Activated CD8-positive, alpha-beta memory T cell treated with anti-CD3 and anti-CD28 coated beads for 4 hours (primary cell): ENCODE measurements at places on chromosomes 2 and 18.

- no peak for DNase-seq
Measured at GRCh38 chr2:55160422-55160821, 71.7 kb downstream of the CLHC1 start.

DNA sequence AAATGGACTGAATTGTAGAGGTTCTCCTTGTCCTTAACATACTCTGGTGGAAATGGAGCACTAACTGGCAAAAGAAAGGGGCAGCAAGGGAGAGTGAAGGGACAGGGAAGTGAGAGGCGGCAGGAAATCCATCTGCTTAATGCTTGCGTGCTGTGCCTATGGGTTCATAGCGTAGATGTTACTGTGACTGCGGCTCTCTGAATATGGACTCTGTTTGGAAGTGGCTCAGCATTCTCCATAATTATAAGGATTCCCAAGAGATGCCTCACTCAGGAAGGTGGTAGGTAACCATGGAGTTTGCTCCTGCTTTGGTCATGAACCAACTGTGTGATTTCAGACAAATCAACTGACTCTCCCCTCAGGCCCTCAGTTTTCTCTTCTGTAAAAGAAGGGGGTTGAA lies 50.0 kb downstream of the MYO3B start:
- DNase-seq = no peak

- no peak for DNase-seq
Measured at GRCh38 chr2:168500516-168500915, 44.4 kb downstream of the CERS6 start.

- DNase-seq = no peak
Measured at GRCh38 chr2:17156086-17156485, 362.2 kb downstream of the RAD51AP2 start.

DNA sequence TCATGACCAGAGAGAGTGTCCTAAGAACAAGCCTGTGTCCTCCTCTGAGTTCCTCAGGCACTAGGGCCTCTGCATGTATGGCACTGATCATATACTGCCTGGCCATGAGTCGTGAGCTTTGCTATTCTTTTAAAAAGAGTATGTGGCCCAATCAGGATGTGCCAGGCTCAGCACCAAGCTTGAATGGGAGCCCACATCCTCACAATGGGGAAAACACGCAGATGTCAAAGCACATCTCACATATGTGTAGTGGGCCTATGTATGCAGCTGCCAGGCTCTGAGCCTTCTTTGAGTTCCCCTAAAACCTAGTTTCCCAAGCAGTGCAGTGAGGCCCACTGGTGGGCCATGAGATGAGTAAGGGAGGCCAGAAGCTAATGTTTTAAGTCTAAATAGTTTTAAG lies 69.9 kb upstream of the SLC1A4 start:
- DNase-seq = no peak

GRCh38 chr2:160941290-160941846 lies 218.9 kb upstream of the TANK start:
- DNase-seq = no peak

GRCh38 chr2:236449167-236449761 lies 120.4 kb upstream of the ACKR3 start:
- no peak for DNase-seq

DNA sequence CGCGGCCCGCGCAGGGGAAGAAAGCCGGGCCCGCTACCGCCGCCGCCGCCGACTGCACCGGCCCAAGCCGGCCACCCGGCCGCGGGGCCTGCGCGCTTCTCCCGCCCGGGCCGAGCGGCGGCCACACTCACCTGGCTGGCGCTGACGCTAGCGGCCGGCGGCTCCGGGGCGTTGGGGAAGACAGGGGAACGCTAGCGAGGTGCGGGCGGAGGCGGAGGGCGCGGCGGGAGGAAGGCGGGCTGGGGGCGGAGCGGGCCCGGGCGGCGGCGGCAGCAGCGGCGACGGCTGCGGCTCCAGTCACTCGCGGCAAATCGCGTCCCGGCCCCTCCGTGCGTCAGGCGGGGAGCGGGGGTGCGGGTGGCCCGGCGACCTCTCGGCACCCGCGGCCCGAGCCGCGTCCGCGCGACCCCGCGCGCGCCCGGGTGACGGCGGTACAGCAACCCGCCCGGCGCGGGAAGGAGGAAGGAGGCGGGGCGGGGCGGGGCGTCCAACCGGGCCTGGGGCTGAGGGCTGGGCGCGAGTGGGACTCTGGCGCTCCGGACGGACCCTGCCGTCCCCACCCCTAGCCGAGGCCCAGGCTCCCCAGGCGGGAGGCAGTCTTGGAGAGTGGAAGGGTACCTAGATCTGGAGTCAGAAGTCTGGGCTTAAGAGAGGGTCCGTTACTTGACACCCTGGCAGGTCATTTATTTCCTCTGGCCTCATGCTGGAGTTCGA lies at the start of gene SESTD1:
SESTD1 (minus strand) TSS at position 465 of the 714 bp plus-strand sequence. CDS start 72,991 bp downstream, outside the sequence.
- no peak for DNase-seq

DNA sequence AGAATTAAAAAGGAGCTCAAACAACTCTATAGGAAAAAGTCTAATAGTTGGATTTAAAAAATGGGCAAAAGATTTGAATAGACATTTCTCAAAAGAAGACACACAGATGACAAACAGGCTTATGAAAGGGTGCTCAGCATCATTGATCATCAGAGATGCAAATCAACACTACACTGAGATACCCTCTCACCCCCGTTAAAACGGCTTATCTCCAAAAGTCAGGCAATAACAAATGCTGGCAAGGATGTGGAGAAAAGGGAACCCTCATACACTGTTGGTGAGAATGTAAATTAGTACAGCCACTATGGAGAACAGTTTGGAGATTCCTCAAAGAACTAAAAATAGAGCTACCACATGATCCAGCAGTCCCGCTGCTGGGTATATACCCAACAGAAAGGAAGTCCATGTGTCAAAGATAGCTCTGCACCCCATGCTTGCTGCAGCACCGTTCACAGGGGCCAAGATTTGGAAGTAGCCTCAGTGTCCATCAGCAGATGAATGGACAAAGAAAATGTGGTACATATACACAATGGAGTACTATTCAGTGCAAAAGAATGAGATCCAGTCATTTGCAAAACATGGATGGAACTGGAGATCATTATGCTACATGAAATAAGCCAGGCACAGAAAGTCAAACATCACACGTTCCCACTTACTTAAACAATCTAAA lies 46.7 kb upstream of the B3GNT7 start:
- no peak for DNase-seq

DNA sequence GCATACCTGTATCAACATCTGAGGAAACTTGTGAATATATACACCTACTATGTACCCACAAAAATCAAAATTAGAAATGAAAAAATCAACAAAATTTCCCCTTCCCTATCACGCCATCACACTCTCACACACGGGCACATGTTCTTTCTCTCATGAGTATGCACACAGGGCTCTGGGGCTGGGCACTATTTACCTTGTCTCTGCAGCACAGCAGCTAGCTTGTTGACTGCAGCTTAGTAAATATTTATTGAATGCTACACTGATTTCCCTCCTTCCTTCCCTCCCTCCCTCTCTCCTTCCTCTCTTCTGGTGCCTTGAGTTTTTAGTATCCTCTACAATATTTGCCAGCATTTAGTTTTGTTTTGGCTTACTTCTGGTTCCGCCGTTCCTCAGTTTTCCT lies 182.7 kb upstream of the LHCGR start:
- DNase-seq = no peak

- DNase-seq = no peak
Measured at GRCh38 chr2:86048888-86049287, 56.8 kb downstream of the POLR1A start.

DNA sequence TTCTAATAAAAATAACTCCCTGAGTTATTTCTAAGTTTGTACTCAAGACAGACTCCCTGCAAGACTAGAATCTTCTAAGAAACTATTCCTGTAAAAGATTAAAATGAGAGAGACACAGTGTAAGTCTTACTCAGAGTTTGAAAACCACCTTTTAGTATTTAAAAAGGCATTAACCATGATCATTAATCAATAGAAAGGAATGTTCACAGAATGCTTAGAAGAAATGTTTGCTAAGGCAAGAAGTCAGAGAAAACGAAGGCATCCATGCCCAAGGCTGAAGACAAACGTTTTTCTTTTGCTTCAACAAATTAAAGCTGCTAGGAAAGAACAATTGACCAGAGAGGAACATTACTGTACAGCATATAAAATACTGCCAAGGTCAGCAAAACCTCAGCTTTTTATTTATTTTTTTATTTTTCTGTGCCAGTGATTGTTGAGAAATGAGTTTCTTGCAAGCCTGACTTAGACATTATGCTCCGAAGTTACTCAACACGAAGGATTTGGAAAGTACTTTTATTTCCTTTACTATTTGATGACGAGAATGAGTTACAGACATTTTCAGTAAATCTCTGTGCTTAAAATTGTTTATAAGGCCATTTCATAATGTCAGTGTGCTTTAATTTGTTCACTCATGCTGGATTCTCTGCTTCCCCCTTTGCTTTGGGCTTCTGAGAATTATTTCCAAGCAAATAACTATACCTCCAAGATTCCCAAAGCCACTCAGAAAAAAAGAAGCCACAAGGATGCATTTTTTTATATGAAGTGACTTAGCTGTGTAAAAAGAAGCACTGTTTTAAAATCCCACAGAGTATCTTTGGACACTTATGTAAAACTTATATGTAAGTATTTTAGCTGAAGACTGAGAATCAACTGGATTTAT lies 20.5 kb downstream of the RND3 start:
- no peak for DNase-seq

GRCh38 chr2:161136696-161137324 lies 23.4 kb upstream of the TANK start:
- DNase-seq = peak; percentile 3

GRCh38 chr2:163369111-163369510 lies 366.7 kb downstream of the FIGN start:
- DNase-seq = no peak

DNA sequence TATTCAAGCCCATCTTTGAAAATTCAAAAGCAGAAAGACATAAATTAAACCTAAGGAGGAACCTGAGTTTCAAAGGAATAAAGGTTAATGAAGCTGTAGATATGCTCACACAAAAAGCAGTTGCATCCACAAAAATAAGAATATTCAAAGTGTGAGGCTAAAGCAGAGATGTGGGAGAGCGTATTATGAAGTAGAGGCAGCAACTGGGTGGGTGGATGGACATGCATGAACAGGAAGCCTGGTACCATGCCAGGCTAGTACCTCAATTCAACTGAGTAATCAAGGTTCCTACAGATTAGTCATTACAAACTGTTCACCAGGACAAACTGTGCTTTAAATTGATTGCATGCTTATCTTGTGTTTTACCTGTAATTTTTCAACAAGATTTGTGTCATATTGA lies 330.0 kb upstream of the PKDCC start:
- no peak for DNase-seq

GRCh38 chr2:201656102-201656501 lies 12.8 kb upstream of the TMEM237 start:
- DNase-seq = no peak

DNA sequence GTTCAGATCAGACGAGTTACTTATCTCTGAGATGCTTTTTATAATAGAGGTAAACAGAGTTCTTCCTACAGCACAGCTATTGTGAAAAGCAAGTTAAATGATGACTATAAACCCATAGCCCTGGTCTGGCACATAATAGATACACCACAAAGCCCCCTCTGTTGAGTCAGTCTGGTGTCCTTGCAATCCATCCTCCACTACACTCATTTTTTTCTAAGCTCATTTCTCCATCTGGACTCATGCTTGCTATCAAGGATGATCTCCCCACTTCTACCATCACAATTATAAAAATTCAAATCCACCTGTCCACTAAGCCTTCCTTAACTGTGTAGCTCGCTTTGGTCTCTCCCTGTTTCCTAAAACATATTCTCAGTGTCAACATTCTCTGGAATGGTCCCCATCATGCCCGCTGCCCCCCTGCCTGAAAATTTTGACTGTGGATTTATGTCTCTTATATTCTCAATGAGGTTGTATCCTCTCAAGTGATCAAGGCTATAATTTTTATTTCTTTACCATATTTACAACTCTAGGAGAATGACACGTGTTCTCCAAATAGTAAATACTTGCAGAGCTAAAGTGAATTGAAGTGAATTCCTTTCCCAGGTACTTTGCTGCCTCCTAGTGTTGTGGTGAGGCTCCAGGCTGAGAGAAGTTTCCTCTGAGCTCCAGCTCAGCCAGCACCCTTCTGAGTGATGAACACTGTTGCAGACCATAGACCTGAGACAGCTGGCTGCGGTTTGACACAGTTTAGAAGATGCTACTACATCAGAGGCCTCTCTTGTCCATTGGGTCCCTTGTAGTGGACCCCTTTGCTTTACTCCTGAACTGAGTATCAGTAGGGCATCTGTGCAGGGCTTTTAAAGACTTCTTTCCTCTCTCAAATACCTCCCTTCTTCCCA lies 108.7 kb downstream of the DPP10 start:
- no peak for DNase-seq

- DNase-seq = no peak
Measured at GRCh38 chr2:127155028-127155581, 48.2 kb upstream of the BIN1 start.
